ENCODE measurements at places on chromosomes 11 and 22.

- DNase-seq, result no peak
Observed at GRCh38 chr11:124415356-124415923, 9.2 kb downstream of the OR8B4 start.

DNA sequence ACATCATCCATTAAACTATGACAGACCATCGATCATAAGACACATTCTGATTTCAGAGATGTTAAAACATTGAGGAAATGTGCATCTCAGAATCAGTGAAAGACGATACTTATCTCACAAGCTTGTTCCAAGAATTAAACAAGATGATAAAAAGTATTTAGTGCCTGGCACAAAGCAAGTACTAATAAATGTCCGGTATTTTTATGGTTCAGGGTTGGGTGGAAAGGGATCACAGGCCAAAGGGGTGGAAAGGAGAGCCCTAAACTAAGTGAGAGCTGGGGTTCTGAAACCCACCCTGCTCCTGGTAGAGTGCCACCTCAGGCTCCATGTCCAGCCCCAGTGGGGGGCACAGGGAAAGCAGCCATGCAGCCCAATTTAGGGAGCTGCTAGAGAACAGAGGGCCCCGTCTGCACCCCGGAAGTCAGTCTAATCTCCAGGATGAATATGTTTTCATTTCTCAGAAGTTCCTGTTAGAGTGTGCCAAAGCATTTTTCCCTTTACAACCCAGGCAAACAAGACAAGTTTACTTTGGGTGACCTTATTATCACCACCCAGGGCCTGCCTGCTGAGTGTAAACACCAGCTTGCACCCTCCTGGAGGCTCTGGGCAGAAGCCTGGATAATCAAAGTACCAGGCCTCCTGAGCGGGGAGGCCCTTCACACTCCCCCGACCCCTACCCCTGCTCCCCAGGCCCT, 3.8 kb upstream of the CREB3L1 start:
- DNase-seq, result no peak

DNA sequence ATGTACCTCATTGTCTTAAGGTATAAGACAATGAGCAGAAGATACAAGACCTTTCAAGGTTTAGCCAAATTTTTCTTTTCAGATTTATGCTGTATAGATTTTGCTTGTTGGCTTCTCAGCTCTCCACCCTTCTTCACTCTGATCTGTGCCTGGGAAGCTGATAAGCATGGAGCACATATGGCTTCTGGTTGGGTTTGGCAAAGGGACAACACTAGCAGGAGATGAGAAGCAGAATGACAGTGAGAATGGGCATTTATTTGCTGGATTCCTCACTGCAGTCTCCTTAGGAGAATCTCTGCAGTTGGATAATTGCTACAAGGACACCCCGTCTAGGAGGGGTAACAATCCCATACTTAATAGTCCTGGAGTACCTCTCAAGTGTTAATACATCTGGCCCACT, 474.8 kb upstream of the CCDC90B start:
- DNase-seq, result no peak

DNA sequence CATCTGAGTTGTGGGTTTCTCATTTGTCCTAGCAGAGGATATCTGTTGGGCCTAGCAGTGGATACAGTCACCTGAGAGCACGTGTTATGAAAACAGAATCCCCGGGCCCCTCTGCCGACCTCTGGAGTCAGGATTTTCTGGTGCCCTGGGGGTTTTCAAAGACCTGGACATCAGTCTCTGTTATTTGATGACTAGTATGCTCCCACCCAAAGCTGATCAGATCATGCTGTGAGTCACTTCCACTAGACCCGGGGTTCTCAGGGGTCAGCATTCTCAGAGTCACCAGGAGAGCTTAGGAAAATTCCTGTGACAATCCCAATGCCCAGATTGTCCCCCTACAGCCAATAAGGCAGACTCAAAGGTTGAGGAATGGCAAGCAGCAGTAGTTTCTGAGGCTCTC, 38.7 kb downstream of the KCNJ1 start:
- DNase-seq, result no peak

GRCh38 chr22:47724751-47725150, 962.3 kb downstream of the TBC1D22A start:
- no peak for DNase-seq

GRCh38 chr11:126514061-126514693, 158.7 kb downstream of the ST3GAL4 start:
- DNase-seq, result no peak

GRCh38 chr22:19632668-19633148, 81.6 kb upstream of the SEPTIN5 start:
- DNase-seq, result no peak

DNA sequence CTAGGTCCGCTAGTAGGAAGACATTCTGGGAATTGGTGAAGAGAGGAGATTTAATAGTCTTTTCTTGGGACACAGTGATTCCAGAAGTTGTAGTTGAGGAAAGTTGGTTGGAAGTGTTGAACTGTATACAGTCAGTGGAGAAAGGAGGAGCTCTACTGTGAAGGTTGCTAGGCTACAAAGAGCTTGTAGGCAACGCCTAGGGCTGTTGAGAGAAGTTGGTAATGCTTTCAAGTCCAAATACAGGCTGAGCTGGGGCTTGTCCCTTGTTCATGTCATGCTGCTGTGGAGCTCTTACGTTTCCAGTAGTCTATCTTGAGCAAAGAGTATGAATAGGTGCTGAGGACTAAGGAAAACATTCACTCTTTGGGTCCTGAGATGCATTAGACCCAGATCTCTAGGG, 1.1 kb downstream of the TBCEL start:
- no peak for DNase-seq

- no peak for DNase-seq
Observed at GRCh38 chr11:33670250-33671011, 30.2 kb downstream of the C11orf91 start.

- no peak for DNase-seq
Observed at GRCh38 chr11:47914743-47915142, 65.6 kb upstream of the PTPRJ start.

DNA sequence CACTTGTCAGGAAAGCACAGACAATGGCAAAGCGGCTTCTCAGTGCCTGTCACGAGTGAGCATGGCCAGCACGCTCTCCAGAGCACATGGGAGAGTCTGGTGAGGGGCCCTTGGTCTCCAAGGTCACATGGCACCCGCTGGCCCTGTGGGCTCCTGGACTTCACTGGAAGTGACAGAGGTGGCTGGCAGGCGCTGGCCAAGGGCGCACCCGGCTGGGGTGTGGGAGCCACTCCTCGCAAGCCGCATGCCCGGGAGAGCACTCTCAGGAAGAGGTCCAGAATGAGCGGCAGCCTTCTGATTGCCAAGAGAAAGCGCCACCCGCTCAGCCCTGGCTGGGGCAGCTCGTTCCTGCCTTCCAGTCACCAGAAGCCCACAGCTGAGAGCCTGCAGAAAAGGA, 17.1 kb upstream of the MOB2 start:
- DNase-seq, result no peak

DNA sequence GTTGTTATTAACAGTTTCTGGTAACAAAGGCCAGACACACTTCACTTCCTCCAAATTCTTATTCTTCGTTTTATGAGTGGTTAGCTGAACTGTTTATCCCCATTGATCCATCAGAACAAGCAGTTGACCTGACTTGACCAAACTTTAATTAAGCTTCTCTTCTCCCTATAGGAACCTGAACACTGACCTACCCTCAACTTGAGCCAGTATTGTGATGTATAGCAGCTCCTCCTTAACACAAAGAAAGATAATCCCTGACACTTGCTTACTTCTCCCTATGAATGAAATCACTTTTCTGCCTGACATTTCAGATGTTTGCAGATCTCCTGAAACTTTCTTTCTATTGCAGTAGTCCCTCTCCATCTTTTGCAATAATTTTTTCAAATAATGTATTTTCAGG, 41.9 kb downstream of the ANO5 start:
- DNase-seq, result no peak

GRCh38 chr11:12518606-12519385, 141.4 kb downstream of the PARVA start:
- DNase-seq, result no peak

DNA sequence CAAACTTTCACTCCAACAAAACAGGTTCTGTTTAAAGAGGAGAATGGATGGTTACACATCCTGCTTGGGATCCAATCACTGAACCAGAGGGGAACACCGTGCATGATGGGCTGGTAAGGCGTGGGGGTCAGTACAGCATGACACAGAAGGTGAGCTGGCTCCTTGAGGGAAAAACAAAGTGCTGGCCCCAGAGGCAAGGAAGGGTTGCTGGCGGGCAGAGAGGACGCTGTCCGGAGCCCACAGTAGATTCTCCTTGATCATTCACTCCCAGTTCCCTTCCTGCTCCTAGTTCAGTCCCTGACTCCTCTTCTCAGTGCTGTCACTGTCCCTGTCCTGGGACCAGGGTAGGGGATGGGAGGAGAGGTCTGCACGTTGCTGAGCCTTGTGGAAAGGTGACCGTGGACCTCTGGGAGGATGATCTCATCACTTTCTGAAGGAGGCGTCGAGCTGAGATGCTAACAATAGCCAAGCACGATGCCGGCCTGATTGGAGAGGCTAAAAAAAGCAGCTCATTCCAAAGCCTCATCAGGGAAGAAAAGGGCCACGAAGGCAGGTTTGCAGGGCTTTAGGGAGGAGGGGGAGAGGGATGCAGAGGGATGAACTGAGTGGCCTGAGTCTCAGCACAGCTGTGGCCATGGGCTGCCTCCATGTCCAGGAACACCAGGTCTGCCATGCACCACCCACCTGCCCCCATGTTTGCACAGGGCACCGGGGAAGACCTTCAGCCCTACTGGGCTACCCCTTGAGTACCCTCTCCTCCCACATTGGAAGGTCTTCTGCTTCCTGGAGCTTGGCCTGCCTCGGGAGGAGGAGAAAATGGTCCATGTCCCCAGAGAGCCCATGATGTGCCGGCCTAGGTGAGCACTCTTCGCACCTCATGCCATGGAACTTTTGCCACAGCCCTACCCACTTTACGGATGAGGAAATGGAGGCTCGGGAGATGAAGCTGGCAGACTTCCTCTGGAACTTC, 72.7 kb upstream of the RTL6 start:
- no peak for DNase-seq

DNA sequence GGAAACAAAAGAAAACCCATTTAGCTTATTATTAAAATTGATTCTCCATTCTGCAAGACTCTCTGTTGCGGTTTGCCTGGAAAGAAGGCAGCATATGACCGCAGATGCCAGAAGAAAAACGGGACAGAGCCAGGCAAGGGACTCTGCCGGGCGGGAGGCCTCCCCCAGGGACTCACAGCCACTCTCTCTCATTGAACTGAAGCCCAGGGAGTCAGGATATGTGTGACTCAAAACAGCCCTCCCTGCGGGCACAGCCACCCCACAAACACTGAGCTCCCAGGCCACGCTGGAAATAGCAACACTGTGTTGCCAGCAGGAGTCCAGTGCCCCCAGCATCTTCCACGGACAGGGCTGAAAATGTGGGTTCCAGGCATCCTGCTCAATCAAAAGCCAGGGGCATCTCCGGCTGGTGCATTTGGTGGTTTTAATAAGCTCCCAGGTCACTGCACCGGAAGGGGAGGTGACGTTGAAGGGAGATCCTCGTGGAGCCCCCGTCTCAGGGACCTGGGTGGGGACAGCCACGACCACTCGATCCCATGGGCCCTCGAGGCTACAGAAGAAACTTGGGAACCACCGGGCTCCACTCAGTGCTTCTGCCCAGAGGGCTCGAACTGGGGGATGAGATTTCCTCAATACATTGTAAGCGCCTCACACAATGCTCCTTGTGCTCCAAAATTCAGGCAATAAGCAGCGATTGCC, 624.5 kb downstream of the TBC1D22A start:
- DNase-seq, result no peak

- no peak for DNase-seq
Observed at GRCh38 chr11:102240502-102240901, 76.8 kb upstream of the BIRC3 start.

- DNase-seq, result no peak
Observed at GRCh38 chr11:14953904-14954303, 18.2 kb downstream of the CALCA start.

GRCh38 chr11:130114726-130115125, 44.9 kb upstream of the ST14 start:
- DNase-seq, result no peak

DNA sequence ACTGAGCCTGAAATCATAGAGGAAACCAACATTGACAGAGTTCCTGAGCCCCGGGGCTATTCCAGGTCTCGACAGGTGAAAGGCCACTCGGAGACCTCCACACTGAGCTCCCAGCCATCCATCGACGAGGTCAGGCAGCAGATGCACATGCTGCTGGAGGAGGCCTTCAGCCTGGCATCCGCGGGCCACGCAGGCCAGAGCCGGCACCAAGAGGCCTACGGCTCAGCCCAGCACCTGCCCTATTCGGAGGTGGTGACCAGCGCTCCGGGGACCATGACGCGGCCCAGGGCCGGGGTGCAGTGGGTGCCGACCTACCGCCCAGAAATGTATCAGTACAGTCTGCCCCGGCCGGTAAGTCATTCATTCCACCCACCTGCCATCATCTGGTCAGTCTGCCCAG, 54.9 kb downstream of the C11orf91 start:
- DNase-seq, result no peak

DNA sequence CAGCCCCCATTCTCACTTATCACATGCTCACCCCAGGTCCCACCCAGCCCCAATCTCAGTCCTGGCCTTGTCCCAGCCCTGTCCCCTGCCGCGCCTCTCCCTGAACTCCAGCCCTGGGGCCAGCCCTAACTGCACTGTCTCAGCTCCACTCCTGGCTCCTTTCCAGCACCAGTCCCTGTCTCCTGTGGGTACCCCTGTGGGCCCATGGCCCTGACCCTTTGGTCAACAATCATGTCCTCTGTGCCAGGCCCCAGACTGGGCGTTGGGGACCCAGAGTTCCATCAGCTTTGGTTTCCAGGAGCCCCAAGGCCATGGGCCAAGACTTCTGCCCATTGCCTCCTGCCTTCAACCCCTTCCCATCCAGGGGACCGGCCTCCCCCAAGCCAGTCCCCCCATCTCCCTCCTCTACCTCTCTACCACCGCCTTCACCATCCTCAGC, 757 bp downstream of the SPI1 start:
- DNase-seq, result no peak

DNA sequence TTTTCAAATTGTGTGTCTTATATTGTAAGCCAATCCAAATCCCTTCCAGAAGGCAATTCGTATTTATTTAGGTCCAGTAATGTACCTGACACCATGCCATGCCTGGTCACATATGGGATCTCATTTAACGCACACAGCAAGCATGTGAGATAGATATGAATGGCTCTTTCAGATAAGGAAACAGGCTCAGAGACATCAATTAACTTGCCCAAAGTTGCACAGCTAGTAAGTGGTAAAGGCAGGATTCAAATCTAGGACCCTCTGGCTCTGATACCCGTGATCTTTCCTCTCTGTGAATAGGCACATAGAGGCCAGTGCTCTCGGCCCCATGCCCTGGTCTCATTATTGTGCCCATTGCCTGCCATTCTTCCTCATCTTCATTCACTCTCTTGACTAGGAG, 34.3 kb downstream of the KCNJ4 start:
- no peak for DNase-seq

Data from stimulated activated CD4-positive, alpha-beta T cell treated with anti-CD3 and anti-CD28 coated beads, TNF-alpha, amount 100 ng/mL, for 1 hour (primary cell).